ENCODE measurements at places on chromosomes 5 and 9.

- no peak for DNase-seq
Measured at GRCh38 chr5:78376315-78376714, 15.9 kb downstream of the SCAMP1 start.

DNA sequence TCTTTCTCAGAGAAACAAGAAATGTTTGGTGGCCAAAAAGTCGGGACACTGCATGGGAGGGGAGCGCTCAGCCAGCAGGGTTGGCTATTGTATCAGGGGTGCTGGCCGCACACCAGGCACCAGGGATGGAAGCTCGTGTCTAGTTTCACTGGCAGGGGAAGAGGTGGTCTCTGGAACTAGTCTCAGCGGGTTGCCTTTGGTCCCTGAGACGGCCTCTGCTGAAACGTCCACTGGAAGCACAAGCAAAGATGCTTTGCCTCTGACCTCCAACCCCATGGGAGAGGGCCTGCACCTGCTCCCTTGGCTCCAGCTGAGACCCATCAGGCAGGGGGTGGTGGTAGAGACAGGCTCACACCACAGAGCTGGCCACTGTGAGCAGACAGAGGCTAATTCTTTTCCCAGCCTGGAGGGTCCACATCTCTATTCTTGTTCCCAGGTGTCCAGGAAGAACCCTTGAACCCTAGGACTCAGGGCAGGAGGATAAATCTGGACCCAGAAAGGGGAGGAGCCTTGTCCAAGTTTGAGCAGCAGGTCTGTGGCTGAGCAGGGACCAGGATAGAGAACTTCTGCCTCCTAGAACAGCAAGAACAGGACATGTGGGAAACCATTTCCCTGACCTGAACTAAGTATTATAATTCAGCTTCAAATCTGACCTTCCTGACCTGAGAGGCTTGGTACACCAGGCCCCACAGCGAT, 102.6 kb downstream of the RGS3 start:
- DNase-seq = no peak

- DNase-seq = peak; percentile 39
Measured at GRCh38 chr5:119453040-119453373, 710 bp downstream of the HSD17B4 start.

DNA sequence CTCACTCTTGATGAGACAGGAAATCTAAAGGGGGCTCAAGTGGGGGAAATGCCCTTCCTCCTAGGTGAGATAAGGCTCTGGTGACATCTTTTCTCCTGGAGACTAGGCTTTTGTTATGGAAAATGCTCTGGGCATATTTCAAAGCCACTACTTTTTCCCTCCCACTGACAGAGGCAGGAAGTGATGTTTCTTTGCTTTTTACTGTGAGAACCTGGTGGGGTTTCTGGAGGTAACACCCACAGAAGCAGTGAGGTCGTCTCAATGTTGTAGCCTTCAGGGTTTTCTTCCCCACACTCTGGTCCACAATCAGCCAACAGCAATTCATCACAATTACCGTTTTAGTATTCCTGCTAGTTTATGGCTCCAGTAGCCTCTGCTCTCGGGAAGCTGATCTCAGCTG, 41.4 kb upstream of the FAM240B start:
- peak; percentile 17 for DNase-seq

DNA sequence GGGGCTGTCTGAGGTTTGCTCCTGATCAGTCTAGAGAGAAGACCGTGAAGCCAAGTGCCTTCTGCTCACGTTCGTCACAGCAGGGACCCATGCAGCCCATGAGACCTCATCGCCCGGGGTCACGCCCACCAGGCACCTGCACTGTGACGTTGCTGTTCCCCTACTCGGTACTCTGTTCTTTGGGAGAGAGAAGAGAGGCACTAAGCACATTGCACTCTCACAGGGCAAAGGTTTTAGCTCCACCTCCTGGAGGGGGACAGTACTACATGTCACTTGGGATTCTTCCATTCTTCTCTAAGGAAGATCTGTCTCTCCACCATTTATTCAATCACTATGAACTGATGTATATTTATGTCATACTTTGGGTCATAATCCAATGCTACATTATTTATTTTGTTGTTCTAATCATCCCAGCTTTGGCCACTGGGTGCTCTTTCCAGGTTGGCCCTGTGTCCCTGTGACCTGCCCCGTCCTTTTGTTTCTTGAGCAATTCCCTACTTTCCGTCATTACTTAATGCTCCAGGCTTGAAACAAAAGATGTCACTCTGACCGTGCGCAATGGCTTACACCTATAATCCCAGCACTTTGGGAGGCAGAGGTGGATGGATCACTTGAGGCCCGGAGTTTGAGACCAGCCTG, 31.4 kb upstream of the BRD3 start:
- DNase-seq = peak; percentile 16

GRCh38 chr5:32095261-32095671, 78.9 kb downstream of the GOLPH3 start:
- DNase-seq = peak; percentile 37

- DNase-seq = peak; percentile 60
Measured at GRCh38 chr9:20873240-20873865, 158.1 kb downstream of the HACD4 start.

DNA sequence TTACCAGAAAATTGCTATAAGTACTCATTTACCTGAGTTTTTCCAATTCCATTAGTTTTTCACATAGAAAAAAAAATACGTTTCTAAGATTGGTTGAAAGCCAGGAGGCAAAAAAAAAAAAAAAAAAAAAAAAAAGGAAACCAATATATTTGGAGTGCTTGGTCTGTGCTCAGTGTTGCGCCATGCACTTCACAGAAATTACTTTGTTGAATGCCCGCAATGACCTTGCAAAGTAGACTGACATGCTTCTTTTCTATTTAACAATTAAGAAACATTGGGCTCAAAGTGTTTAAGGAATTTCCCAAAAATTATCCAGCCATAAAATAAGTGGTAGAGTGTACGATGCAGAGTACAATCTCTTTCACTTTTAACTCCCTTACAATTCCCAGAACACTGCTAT, 65.2 kb upstream of the PAPPA start:
- DNase-seq = no peak

- DNase-seq = peak; percentile 71
Measured at GRCh38 chr5:144028058-144028457, 142.4 kb downstream of the YIPF5 start.

DNA sequence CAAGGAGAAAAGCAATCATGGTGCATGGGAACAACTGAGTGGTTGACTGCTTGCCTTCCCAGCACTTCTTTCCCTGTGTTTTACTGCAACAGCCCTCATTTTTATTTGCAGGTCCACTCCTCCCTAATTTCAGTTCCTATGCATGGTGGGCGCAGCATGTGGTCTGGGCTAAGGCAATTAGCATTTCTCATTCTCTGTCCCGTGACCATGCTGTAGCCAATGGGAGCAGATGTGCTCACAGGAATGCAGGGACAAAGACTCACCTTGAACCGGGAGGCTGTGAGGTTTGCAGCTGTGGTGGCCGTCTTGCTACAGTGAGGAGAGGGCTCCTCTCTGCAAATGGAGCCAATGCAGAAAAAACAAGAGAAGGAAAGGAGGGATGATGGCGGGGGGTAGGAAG, 315.5 kb downstream of the SLIT3 start:
- no peak for DNase-seq

GRCh38 chr5:155049569-155050383, 36.2 kb downstream of the KIF4B start:
- DNase-seq = no peak

GRCh38 chr5:92163906-92164305, 780.8 kb upstream of the ARRDC3 start:
- no peak for DNase-seq

DNA sequence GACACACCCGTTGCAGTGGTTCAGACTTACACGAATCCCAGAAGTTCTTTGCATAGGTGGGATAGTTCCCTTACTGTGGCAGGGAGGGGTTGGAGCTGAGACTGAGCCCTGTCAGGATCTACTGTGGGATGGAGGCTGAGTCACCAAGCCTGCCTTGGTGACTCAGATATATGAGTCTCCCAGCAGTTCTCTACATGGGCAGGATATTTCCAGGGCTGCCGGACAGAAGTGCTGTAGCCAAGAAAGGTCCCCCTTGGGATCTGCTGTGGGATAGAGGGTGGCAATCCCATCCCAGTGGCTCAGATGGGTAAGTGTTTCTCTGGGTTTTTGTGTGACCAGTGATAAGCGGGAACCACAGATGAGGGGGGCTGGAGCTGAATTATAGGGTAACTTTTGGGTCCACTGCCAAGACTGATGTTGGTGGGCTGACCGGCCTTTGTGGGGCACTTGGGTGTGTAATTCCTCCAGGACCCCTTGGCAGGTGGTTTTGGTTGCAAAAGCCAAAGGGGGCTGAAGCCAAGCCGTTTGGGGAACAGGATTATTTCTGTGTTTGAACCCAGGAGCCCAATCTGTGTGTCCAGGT, 18.7 kb downstream of the XRCC4 start:
- DNase-seq = peak; percentile 89

DNA sequence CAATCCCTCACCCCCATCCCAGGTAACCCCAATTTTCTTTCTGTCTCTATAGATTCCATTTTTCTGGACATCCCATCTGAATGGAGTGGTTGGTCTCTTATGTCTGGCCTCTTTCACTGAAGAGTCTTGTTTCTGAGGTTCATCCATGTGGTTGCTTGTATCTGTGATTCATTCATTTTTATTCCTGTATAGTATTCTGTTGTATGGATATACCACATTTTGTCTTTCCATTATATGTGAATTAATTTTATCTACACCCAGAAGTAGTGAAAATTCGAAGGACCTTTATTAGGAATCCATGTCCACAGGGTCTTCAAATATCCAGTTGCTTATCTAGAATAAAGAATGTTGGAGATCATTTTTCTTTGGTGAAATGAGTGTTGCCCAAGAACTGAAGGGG, 207.6 kb upstream of the MSX2 start:
- DNase-seq = no peak
